ENCODE measurements at places on chromosomes 6 and 20.

GRCh38 chr6:46921731-46922130 lies at the start of gene ADGRF5:
ADGRF5 (minus strand) TSS chr6:46921938; CDS start chr6:46906762, 15,176 bp downstream.
- DNase-seq = no peak
- H3K27ac ChIP-seq = peak within 1 kb of the TSS; percentile 59
- H3K4me1 ChIP-seq = no peaks in the 10 kb centered on the region
- H3K27me3 ChIP-seq = no peaks in the 10 kb centered on the region

DNA sequence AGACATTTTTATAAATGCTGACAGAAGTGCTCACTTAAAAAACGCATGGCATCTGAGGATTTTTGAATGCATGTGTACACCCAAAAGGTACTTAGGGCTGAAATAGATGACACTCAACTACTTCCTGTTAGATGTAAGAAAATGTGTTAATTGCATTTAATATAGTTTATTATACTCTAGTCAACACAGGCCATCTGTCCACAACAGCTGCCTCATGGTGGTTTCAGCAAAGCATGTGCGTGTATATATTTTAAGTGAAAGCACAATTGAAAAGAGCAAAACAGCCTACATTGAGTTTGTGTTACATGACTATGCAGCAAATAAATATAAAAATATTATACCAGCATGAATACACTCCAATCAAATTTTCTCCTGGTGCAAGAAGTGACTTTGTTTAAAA lies 1233.0 kb upstream of the EYS start:
- no peak for DNase-seq
- no peak overlapping the region for H3K27ac ChIP-seq

GRCh38 chr6:95601133-95601532 lies 23.8 kb downstream of the MANEA start:
- no peaks in the 10 kb centered on the region for H3K27me3 ChIP-seq
- H3K4me3 ChIP-seq = no peak overlapping the region
- peaks cover 13% of the 10 kb centered on the region for H3K36me3 ChIP-seq
- H3K27ac ChIP-seq = no peak overlapping the region
- H3K4me1 ChIP-seq = peaks cover 20% of the 10 kb centered on the region

DNA sequence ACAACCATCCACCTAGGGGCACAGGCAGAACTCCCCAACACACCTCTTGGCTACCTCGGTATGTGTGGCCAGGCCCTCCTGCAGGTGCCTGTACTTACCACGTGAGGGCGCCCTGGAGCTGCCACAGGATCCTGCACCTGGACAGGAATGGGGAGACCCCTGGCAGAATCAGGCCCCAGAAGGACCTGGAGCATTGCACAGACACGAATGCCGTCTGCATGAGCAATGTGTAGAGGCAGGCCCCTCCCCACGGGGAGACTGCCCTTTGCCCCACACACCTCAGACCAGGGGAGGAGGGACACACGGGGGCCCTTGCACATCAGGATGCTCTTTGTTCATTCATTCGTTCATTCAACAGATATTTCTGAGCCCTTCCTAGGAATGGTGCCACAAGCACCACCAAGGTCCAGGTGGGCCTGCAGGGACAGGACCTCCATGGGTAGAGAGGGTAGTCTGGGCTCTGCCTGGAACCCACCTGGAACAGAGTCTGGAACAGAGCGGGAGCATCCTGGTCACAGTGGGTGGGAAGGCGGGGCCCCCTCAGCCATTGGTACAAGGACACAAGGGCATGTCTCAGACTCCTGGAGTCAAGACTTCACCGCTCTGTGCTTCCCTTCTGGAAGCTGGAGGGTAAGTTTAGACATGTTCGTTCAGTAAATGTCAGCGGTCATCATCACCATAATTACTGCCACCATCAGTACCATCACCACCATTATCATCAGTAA lies 32.3 kb downstream of the YTHDF1 start:
- peaks cover 9% of the 10 kb centered on the region for H3K27me3 ChIP-seq
- no peak overlapping the region for H3K4me3 ChIP-seq
- no peak overlapping the region for H3K27ac ChIP-seq
- no peak for DNase-seq
- peaks cover 11% of the 10 kb centered on the region for H3K4me1 ChIP-seq

DNA sequence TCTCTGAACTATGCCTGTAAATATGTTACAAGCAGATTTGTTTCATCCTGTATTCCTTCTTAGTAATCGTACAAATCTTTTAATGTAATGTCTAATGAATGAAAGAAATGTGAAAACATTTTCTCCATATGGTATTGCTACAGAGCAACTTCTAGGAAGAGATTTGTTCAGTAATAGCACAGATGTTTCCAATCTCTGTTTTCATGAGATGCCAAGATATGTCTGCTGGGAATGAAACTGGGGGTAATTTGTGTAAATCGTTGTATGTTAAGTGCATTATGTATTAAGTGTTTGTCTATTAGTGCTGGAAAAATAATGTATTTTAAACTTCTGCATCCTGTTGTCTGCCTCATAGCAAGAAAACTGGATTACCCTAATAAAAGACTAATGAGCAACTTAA lies 722.2 kb upstream of the EYS start:
- H3K27me3 ChIP-seq = no peaks in the 10 kb centered on the region
- DNase-seq = no peak
- H3K27ac ChIP-seq = no peak overlapping the region

GRCh38 chr6:24891004-24891403 lies 44.8 kb downstream of the RIPOR2 start:
- no peaks in the 10 kb centered on the region for H3K36me3 ChIP-seq
- H3K4me1 ChIP-seq = no peaks in the 10 kb centered on the region
- no peak for DNase-seq
- H3K27me3 ChIP-seq = no peaks in the 10 kb centered on the region

DNA sequence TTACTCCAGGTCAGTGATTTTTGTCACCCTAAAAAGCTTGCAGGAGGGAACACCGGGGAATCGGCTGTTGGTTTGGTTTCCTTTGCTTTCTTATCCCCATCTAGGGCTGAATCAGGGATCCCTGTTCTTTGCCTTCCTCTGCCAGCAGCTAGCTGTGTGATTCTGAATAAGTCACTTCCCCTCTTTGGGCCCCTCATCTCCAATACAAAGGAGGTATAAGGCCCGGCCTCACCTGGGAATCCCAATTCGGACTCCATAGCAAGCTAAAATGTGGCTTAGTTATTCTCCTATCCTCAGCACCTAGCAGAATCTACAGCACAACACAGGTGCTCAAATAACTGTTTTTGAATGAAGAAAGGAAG lies 18.5 kb upstream of the ARMC12 start:
- H3K36me3 ChIP-seq = no peaks in the 10 kb centered on the region
- peaks cover 60% of the 10 kb centered on the region for H3K4me1 ChIP-seq
- H3K27ac ChIP-seq = peak overlapping the region; percentile 100

GRCh38 chr6:28953039-28953584 lies 29.3 kb upstream of the TRIM27 start:
- H3K27ac ChIP-seq = no peak overlapping the region
- no peaks in the 10 kb centered on the region for H3K27me3 ChIP-seq
- no peaks in the 10 kb centered on the region for H3K4me1 ChIP-seq
- H3K4me3 ChIP-seq = peak overlapping the region; percentile 39

DNA sequence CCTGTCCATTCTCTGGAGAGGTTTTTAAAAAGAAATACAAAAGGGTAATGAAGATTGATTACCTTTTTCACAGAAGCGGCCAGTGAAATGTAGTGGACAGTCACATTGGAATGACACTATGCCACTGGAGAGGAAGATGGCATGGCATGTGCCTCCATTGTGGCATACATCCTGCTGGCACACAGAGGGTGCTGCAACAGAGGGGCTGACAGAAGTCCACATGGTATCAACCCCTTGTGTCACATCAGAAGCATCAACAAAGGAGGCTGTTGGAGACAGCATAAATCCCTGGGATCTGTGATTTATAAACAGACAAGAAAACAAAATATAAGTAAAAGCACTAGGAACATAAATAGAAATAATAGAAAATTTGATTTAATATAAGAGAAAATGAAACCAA lies 594.9 kb downstream of the PHF3 start:
- no peaks in the 10 kb centered on the region for H3K4me1 ChIP-seq
- no peak overlapping the region for H3K4me3 ChIP-seq
- H3K36me3 ChIP-seq = no peaks in the 10 kb centered on the region
- no peak overlapping the region for H3K27ac ChIP-seq
- DNase-seq = no peak

DNA sequence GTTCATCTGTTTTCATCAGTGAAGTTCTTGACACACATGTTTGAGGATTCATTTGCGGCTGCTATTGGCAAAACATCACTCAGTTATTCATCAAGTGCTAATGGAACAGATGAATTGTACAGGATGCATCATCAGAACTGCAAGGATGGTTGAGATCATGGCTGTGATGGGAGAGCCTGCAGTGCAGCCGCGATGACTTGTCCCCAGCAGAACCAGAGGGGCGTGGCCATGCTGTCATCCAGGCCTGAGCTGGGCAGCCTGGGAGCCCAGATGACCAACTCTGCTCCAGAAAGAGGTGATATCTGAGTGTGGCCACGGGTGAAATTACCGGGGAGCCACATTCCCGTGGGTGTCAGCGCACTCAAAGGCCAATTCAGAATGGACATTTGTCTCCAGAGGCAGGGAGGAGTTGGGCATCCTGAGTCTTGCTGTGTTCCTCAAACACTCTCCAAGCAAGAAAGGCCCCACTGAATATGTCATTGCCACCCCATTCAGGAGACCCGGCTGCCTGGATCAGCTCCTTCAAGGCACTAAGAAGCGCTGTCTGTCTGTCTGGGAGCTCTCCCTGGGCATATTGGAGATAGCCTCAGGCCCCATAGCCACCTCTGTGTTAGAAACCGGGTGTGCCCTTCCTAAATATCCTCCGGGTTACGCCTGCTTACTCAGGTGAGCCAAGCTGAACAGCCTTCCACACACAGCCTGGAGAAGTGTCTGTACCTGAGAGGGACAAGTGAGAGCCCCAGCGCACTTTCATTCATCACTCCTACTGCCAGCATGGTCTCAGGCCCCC lies 66.7 kb downstream of the SYNDIG1 start:
- H3K27ac ChIP-seq = no peak overlapping the region
- H3K27me3 ChIP-seq = no peaks in the 10 kb centered on the region
- no peaks in the 10 kb centered on the region for H3K4me1 ChIP-seq
- H3K36me3 ChIP-seq = no peaks in the 10 kb centered on the region
- no peak overlapping the region for H3K4me3 ChIP-seq
- no peak for DNase-seq

- no peaks in the 10 kb centered on the region for H3K4me1 ChIP-seq
- no peak overlapping the region for H3K27ac ChIP-seq
- no peaks in the 10 kb centered on the region for H3K27me3 ChIP-seq
- H3K4me3 ChIP-seq = no peak overlapping the region
- DNase-seq = no peak
These were observed 313.2 kb downstream of the TFAP2A start for GRCh38 chr6:10101551-10102252.

GRCh38 chr6:33875141-33875581 lies 71.4 kb upstream of the MLN start:
- no peaks in the 10 kb centered on the region for H3K36me3 ChIP-seq
- H3K27me3 ChIP-seq = no peaks in the 10 kb centered on the region
- H3K4me3 ChIP-seq = no peak overlapping the region
- peaks cover 21% of the 10 kb centered on the region for H3K4me1 ChIP-seq
- H3K27ac ChIP-seq = no peak overlapping the region
- DNase-seq = no peak

- H3K4me1 ChIP-seq = no peaks in the 10 kb centered on the region
- no peak overlapping the region for H3K4me3 ChIP-seq
- no peaks in the 10 kb centered on the region for H3K36me3 ChIP-seq
These were observed 137.5 kb upstream of the BACH2 start for GRCh38 chr6:90434094-90434493.

DNA sequence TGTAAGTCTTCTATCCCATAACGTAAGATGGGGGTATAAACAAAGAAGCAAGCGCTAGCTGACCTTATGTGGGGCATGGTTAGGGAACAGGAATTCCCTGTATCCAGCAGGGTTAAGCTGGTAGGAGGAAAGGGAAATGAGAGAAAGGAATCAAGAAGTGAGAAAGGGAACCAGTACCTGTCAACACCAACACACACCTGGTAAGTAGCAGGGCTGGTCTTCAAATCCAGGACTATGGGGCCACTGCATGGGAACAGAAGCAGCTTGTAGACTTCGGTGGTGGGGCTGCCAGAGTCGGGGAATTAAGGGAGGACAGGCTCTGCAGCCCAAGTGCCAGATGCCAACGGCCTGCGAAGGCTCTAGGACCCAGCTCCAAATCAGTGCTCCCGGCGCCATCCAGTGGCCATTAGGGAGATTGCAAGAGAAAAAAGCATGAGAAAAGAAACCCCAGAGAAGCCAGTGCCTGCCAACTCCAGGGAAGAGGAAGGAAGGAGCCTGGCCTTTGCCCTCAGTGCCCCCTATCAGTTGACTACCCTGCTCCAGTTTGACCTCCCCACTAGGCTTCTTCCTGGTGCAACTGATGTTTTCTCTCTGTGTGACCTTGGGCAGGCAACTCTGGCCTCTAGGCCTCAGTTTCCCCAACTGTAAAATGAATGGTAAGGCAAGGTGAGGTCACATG lies 15.8 kb upstream of the RBPJL start:
- no peaks in the 10 kb centered on the region for H3K36me3 ChIP-seq
- H3K27me3 ChIP-seq = no peaks in the 10 kb centered on the region
- peaks cover 5% of the 10 kb centered on the region for H3K4me1 ChIP-seq
- no peak overlapping the region for H3K27ac ChIP-seq
- DNase-seq = no peak
- H3K4me3 ChIP-seq = no peak overlapping the region

DNA sequence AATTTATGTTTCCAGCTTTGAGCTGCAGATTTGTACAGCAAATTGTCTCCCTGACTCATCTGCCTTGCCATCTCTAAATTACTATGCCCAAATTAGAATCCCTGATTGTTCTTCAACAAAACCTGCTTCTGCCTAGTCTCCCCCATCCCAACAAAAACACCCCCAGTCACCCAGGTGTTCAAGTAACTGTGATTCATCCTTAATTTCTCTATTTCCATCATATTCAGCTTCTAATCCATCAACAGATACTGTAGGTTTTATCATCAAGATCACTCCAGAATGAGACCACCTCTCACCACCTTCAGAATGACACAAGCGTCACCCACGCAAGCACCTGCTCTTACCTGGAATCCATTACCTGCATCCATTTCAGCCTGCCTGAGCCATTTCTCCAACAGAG lies 498.5 kb downstream of the PRKN start:
- H3K36me3 ChIP-seq = no peaks in the 10 kb centered on the region
- H3K27me3 ChIP-seq = no peaks in the 10 kb centered on the region
- H3K4me1 ChIP-seq = no peaks in the 10 kb centered on the region
- H3K4me3 ChIP-seq = no peak overlapping the region
- no peak overlapping the region for H3K27ac ChIP-seq

GRCh38 chr6:52303178-52303577 lies 18.6 kb upstream of the MCM3 start:
- no peak for DNase-seq
- no peak overlapping the region for H3K27ac ChIP-seq
- no peaks in the 10 kb centered on the region for H3K27me3 ChIP-seq
- H3K4me3 ChIP-seq = no peak overlapping the region

GRCh38 chr6:40022867-40023266 lies 88.6 kb upstream of the MOCS1 start:
- no peak overlapping the region for H3K4me3 ChIP-seq
- DNase-seq = no peak
- H3K27me3 ChIP-seq = peaks cover 17% of the 10 kb centered on the region
- H3K36me3 ChIP-seq = no peaks in the 10 kb centered on the region

GRCh38 chr6:75143191-75143590 lies 62.7 kb downstream of the COL12A1 start:
- H3K27ac ChIP-seq = peak overlapping the region; percentile 4
- no peak for DNase-seq
- no peak overlapping the region for H3K4me3 ChIP-seq
- H3K36me3 ChIP-seq = peaks cover 14% of the 10 kb centered on the region
